ENCODE measurements at places on chromosomes 4 and X.

GRCh38 chr4:46994007-46994405 is 625 bp upstream of the GABRA4 start:
- H3K4me1 ChIP-seq: no peaks in the 10 kb centered on the region
- H3K4me3 ChIP-seq: no peak overlapping the region
- no peak overlapping the region for H3K27ac ChIP-seq
- no peak for DNase-seq

- H3K4me3 ChIP-seq: no peak overlapping the region
- H3K27ac ChIP-seq: peak overlapping the region; percentile 29
- H3K4me1 ChIP-seq: peaks cover 11% of the 10 kb centered on the region
- peaks cover 14% of the 10 kb centered on the region for H3K27me3 ChIP-seq
- no peaks in the 10 kb centered on the region for H3K36me3 ChIP-seq
These were observed 48.8 kb downstream of the MAP7D2 start for GRCh38 chrX:20067709-20068561.

GRCh38 chr4:162683659-162684370 is 482.9 kb downstream of the NAF1 start:
- peak overlapping the region; percentile 53 for H3K27ac ChIP-seq
- no peaks in the 10 kb centered on the region for H3K36me3 ChIP-seq
- no peaks in the 10 kb centered on the region for H3K4me1 ChIP-seq
- no peak for DNase-seq
- no peak overlapping the region for H3K4me3 ChIP-seq

GRCh38 chr4:108315694-108316093 is 147.0 kb upstream of the LEF1 start:
- no peak for DNase-seq
- no peak overlapping the region for H3K4me3 ChIP-seq
- no peaks in the 10 kb centered on the region for H3K27me3 ChIP-seq
- H3K36me3 ChIP-seq: no peaks in the 10 kb centered on the region
- no peaks in the 10 kb centered on the region for H3K4me1 ChIP-seq
- H3K27ac ChIP-seq: no peak overlapping the region

DNA sequence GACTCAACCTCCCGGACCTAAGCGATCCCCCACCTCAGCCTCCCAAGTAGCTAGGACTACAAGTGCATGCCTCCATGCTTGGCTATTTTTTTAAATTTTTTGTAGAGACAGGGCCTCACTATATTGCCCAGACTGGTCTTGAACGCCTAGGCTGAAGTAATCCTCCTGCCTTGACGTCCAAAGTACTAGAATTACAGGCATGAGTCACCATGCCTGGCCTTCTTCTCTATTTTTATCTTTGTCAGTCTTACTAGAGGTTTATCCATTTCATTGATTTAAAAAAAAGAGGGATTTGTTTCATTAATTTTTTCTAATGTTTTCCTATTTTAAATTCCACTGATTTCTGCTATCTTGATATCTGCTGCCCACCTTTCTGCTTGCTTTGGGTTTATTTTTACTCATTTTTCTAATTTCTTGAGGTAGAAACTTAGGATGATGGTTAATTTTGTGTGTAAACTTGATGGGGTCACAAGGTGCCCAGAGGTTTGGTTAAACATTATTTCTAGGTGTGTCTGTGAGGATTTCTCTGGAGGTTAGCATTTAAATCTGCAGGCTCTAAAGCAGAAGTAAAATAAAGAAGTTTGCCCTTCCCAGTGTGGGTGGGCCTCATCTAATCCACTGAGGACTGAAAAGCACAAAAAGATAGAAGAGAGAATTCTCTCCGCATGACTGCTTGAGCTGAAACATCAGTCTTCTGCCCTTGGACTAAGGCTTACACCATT is 116.2 kb upstream of the DCLK2 start:
- H3K27ac ChIP-seq: no peak overlapping the region
- no peaks in the 10 kb centered on the region for H3K36me3 ChIP-seq
- no peaks in the 10 kb centered on the region for H3K4me1 ChIP-seq

DNA sequence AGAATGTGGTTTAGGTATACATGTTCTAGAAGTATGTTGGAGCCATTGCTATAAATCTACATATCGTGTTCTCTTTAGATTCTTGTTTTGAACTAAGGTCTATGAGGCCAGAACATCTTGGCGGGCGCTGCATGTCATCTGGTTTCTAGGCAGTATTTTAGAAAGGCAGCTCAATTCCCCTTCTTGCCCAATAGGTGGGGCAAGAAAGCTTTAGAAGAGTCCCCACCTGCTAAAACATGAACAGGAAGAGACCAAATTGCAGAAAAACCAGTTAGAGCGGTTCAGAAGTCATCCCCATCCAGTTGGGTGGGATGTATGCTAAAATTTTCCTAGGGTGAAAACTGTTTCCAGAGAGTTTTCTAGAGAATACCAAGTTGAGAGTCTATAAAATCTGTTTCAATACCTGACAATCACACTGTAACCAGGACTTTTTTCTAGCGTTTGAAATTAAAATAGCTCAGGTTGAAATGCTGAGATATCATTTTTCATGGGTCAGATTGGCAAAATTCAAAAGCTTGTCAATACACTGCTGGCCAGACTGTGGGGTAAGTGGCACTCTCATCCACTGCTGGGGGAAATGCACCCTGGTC is 17.5 kb upstream of the SH3KBP1 start:
- peak; percentile 59 for DNase-seq
- H3K27ac ChIP-seq: no peak overlapping the region
- H3K27me3 ChIP-seq: peaks cover 8% of the 10 kb centered on the region
- H3K4me1 ChIP-seq: no peaks in the 10 kb centered on the region
- no peak overlapping the region for H3K4me3 ChIP-seq

- no peak overlapping the region for H3K27ac ChIP-seq
- H3K36me3 ChIP-seq: no peaks in the 10 kb centered on the region
- DNase-seq: no peak
- peaks cover 4% of the 10 kb centered on the region for H3K27me3 ChIP-seq
- no peak overlapping the region for H3K4me3 ChIP-seq
These were observed 4.8 kb upstream of the TMPRSS11B start for GRCh38 chr4:68250151-68250930.

- H3K4me1 ChIP-seq: no peaks in the 10 kb centered on the region
- H3K4me3 ChIP-seq: no peak overlapping the region
- H3K36me3 ChIP-seq: no peaks in the 10 kb centered on the region
These were observed 41.4 kb upstream of the CHRDL1 start for GRCh38 chrX:110836982-110837381.

All from SK-N-SH (cell line).